ENCODE measurements at places on chromosomes 6 and 20. TPM values are rescaled to one million over a fixed set of nuclear protein-coding genes. Genes with fewer than 3 reads are reported as not detected.
A peak's percentile ranks its signal among the peaks of the same experiment; 100 is the strongest.

Gene TMEM170B
- total RNA-seq = 3.7 TPM

DNA sequence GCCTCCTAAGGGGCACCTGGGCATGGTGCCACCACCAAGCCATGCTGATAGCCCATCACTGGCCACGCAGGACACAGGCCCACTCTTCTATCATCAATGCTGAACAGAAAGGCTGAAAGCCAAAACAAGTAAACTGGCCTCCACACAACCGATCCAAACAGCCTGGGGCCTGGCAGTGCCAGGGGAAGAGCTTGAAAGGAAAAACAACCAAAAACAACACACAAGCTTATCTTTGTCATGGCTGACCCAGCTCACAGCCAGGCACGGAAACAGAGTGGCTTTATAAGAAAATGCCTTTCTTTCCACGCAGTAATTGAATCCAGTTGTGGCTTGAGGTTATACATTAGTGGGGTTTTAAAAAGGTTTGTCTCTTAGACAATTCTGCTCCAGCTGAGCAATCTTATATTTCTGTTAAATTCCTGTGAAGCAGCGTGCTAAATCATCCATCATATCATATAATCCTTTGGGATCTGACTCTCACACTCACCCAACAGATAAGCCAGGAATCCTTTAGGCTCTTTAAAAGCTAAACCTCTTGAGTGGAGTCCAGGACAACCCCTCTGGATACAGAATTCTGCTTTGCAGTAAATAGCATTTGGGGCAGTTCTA lies 65.4 kb upstream of the SLC22A16 start:
- no peak overlapping the region for H3K4me3 ChIP-seq
- H3K4me1 ChIP-seq = peaks cover 34% of the 10 kb centered on the region
- no peaks in the 10 kb centered on the region for H3K36me3 ChIP-seq
- no peaks in the 10 kb centered on the region for H3K27me3 ChIP-seq
- no peak for DNase-seq
- H3K27ac ChIP-seq = no peak overlapping the region

DNA sequence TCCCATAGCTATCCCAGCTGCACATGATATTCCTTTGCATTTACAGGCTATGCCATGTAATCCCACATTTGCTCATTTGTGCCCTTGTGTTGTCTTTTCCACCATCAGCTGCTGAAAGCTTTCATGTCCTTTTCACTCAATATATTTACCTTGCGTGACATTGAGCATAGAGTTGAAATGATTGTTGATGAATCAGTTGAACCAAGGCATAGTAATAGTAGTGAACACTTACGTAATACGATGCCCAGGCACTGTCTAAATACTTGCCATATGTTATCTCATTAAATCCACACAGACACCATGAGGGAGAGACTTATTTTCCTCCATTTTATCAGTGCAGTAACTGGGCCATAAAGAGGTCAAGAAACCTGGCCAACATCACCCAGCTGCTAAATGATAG lies 13.1 kb downstream of the RNF8 start:
- no peak overlapping the region for H3K4me3 ChIP-seq
- peaks cover 28% of the 10 kb centered on the region for H3K4me1 ChIP-seq
- DNase-seq = no peak
- no peaks in the 10 kb centered on the region for H3K27me3 ChIP-seq

DNA sequence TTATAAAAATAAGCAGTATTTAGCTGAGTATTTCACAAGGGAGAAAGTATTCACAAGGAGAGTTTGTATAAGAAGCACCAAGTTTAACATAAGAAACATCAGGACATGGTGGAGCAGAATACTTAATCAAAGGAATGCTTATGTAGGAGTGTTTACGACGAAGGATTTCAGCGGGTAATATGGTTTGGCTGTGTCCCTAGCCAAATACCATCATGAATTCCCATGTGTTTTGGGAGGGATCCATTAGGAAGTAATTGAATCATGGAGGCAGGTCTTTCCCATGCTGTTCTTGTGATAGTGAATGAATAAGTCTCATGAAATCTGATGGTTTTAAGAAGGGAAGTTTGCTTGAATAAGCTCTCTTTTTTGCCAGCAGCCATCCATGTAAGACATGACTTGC lies 1099.1 kb upstream of the ADGRB3 start:
- H3K27me3 ChIP-seq = no peaks in the 10 kb centered on the region
- no peak overlapping the region for H3K27ac ChIP-seq
- H3K4me1 ChIP-seq = peaks cover 12% of the 10 kb centered on the region
- H3K36me3 ChIP-seq = peaks cover 1% of the 10 kb centered on the region

GRCh38 chr6:157732416-157733161 lies 90.5 kb upstream of the SNX9 start:
- DNase-seq = peak; percentile 42
- H3K4me1 ChIP-seq = no peaks in the 10 kb centered on the region
- H3K36me3 ChIP-seq = peaks cover 2% of the 10 kb centered on the region
- H3K4me3 ChIP-seq = no peak overlapping the region
- no peak overlapping the region for H3K27ac ChIP-seq
- peaks cover 4% of the 10 kb centered on the region for H3K27me3 ChIP-seq

DNA sequence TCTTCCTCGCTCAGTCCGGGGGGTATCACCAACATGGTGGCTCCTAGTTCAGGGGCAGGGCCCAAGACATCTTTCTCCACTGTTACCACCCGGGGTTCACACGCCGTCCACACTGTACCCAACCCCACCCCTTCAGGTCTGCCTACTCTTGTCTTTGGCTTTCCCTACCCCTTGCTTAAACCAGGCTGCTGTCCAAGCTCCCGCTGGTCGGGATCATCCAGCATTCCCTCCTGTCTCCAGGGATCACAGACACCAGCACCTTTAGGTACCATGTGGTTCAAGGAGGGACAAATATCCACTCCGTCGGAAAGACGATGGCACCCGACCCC lies 395 bp downstream of the NELFE start:
- no peak for DNase-seq
- H3K4me1 ChIP-seq = peaks cover 23% of the 10 kb centered on the region
- peaks cover 51% of the 10 kb centered on the region for H3K36me3 ChIP-seq
- H3K27me3 ChIP-seq = no peaks in the 10 kb centered on the region
- peak overlapping the region; percentile 92 for H3K27ac ChIP-seq

DNA sequence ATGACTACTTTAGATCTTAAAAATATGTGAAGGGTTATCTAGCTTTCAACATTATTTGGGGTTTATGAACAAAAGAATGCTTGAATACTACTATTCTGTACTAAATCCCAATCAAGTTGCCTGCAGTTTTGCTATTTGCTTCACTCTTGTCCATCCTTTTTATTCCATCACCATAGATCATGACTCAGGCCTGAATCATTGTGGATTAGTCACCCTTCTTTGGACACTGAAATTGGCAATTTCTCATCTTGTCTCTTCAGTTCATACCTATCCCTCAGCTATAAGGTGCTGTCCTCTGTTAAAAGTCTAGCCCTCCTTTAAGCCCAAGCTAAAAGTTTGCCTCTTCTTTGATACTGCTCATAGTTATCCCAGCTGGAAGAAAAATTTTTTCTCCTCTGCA lies 199.1 kb downstream of the CENPW start:
- no peak overlapping the region for H3K27ac ChIP-seq
- H3K4me1 ChIP-seq = no peaks in the 10 kb centered on the region
- no peaks in the 10 kb centered on the region for H3K36me3 ChIP-seq
- no peaks in the 10 kb centered on the region for H3K27me3 ChIP-seq
- DNase-seq = no peak
- no peak overlapping the region for H3K4me3 ChIP-seq

Gene HLA-DQA2
- not detected for total RNA-seq

Gene CRYBG1
- 2.4 TPM for total RNA-seq

Gene DNAH8
- total RNA-seq = 0.21 TPM

Gene NHSL1
- 19.0 TPM for total RNA-seq

GRCh38 chr20:58869662-58870227 lies 17.2 kb downstream of the GNAS start:
- no peak overlapping the region for H3K27ac ChIP-seq
- no peak for DNase-seq
- H3K4me3 ChIP-seq = no peak overlapping the region
- no peaks in the 10 kb centered on the region for H3K36me3 ChIP-seq
- H3K27me3 ChIP-seq = peaks cover 13% of the 10 kb centered on the region

Gene TREML1
- total RNA-seq = not detected

DNA sequence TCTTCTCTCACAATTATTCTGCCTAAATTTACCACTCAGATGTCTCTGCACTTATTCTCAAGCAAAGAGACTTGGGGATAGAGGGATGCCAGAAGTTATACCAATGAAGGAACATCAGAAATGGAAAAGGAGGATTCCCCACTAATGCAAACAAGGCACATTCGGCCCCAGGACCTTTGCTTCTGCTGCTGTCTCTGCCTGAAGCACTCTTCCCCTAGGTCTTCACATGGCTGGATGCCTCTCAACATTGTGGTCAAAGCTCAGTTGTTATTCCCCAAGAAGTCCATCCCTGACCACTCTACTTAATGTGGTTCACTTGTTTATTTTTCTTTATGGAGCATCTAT lies 508.7 kb downstream of the DOK5 start:
- no peak for DNase-seq
- no peaks in the 10 kb centered on the region for H3K36me3 ChIP-seq
- no peaks in the 10 kb centered on the region for H3K4me1 ChIP-seq

DNA sequence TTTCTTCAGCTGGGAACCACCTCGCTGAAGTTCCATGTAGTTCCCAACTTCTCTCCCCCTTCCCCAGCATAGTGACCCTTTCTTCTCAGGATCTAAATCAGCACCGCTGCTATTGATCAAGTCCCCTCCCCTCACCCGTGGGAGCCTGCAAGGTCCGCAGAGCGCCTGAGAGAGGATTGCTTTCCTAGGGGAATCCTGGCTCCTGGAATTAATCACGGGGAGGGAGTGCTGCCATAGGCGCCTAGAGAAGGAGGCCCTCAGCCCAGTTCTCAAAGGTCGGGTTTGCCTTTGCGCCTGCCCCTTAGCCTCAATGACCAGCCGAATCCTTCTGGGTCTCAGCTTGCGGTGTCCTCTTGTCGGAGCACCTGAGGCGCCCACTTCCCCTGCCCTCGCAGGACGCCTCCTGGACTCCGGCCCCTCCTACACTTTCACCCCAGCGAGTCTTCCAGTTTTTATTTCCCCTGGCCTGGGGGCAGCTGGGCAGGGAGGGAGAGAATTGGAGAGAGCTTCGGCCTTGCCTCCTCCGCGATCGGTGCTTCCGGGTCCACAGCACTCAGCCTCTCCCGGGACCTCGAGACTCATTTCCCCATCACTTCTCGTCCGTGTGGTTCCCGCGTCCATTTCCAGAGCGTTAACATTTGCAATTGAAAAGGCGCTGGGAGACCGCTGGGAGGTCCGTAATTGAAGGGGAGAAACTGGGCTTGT lies 3.1 kb upstream of the NKX2-2 start:
- no peak overlapping the region for H3K27ac ChIP-seq
- H3K36me3 ChIP-seq = peaks cover 2% of the 10 kb centered on the region
- H3K27me3 ChIP-seq = peaks cover 82% of the 10 kb centered on the region
- peak; percentile 75 for DNase-seq

Data from osteocyte (in vitro differentiated cells).